Spinal cord (tissue), 10 donors: ENCODE measurements at places on chromosomes 3 and 15. TPM values are rescaled to one million over a fixed set of nuclear protein-coding genes. Genes with fewer than 3 reads are reported as not detected.

Gene UBE2E1
- total RNA-seq: 91.4 TPM

Gene TM6SF1
- total RNA-seq: 4.7 TPM

Gene INSYN1
- total RNA-seq: 26.1 TPM

Gene CDC25A
- 7.4 TPM for total RNA-seq

Gene PSTPIP1
- total RNA-seq: 1.4 TPM

Gene FAM81A
- 19.4 TPM for total RNA-seq
